ENCODE measurements at places on chromosomes 13 and 19. TPM values are rescaled to one million over a fixed set of nuclear protein-coding genes. Genes with fewer than 3 reads are reported as not detected.

FAAP24 gene
- 5.1 TPM for total RNA-seq

DNA sequence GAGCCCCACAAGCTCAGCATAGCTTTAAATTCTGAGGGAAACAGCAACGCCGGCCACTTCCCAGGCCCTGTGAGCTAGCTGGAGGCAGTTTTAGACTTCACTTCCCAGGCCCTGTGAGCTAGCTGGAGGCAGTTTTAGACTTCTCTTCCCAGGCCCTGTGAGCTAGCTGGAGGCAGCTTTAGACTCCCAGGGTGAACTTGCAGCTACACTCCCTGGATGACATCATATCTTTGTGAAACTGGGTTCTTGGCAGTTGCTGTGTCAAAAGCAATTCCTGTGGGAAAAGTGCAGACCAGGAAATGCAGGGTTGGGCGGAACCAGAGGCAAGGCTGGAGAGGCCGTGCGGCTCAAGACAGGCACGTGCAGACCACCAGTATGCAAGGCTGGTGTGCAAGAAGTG lies 12.7 kb downstream of the SOX1 start:
- DNase-seq = peak; percentile 9

OR10H1 gene
- not detected for total RNA-seq

ELANE gene
- not detected for total RNA-seq

DNA sequence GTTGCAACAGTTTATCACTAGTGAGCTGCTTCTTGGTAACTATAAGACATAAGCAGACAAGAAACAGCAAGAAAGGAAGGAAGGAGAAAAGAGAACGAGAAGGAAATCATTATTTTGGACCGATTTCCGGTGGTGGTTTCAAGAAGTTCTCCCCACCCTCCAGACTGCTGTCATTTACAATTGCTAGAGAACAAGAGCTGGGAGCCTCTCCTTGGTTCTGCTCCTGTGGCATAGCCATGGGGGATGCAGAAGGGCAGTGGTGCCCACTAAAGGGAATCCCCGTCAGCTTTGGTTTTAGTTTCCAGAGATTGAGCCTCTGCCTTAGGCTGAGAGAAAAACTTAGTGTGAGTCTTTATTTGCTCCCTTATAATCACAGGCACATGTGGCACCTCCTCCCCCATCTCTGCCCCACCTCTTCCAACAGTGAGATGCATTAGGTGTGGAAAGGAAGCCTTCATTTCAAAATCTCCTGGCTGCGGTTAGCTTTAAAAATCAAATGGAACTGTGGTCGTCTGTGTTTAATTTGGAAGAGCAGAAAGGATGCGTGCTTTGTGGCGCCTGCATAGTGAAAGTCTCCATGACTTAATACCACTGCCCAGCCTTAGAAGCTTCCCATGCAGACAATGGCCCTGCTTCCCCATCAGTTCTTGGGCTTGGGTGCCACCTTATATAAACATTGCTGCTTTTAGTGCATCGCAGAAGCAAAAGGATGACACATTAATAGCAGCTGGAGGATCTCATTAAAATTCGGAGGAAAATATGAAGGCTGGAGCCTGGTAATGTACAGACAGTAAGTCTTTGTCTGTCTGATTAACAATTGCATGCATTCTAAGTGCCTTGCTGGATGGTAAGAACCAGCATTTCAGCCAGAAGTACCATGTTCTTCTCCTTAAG lies 25.0 kb downstream of the LRCH1 start:
- no peak for DNase-seq

DNA sequence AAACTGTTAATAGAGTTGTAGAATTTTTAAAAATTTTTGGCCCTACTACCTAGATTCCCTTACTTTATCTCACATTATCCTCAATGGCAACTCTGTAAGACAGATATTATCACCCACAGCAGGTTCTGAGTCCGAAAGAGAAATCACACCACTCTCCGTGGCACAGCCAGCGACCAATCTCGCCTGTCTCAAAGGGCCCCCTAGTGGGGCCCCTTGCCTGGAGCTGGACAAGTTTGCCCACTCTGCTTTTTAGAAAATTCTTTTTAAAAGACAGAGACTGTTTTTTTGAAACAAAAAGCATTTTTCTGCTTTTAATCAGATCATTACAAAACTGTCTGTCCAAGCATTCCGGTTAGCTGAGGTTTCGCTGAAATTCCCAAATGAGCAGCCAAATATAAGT lies 21.7 kb downstream of the PHF11 start:
- no peak for DNase-seq

DNA sequence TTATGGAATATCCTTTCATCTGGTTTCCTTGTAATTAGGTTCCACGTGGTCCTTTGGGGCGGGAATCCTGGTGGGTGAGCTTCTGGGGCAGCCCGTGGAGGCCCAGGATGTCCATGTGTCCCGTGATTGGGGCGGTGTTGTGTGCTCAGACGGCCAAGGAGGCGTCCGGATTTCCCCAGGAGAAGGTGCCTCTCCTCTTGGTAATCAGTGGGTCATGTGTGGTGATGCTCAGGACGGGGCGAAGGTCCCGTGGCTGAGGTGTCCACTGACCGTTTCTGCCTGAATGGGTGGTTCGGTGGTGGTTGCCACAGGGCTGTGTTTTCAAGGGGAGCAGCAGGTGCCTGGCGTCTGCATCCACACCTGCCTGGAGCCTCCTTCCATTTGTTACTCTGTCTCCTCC lies 52.2 kb upstream of the F7 start:
- DNase-seq = no peak

KCTD4 gene
- 0.54 TPM for total RNA-seq

DNA sequence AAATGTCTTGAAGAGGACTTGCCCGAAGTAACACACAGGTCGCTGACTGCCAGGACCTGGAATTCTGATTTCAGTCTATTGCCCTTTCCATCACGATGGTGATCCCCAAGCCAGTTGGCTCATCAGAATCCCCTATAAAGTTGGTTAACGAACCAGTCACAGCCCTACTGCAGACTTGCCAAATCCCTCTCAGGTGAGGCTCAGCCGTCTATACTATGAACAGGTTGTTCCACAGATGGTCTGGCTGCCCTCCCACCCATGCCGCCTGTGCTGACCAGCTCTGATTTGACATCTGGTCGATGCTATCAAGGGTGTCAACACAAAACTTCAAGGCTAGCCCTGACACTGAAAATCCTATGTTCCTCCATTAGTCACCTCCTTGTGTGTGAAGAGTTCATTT lies 90.0 kb downstream of the RNASEH2B start:
- no peak for DNase-seq

NLRP13 gene
- total RNA-seq = not detected

B3GNT3 gene
- 0.40 TPM for total RNA-seq

GRCh38 chr19:11321191-11322126 lies 18.0 kb downstream of the RAB3D start:
- no peak for DNase-seq

DNA sequence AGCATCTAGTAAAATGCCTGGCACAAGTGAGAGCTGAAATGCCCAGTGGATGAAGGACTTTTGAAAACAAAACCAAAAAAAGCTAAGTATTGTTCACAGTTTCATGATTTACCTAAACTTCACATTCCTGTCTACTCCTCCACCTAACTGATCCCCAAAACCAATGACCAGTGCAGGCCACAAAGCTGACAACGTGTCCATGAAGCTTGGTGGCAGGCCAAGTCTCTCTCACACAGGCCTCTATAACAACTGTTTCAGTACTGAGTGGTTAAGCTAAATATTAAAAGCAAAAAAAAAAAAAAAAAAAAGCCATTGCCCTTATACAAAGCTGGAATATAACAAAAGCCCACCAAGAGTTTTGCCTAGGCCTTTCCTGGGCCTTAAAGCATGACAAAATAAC lies 36.4 kb downstream of the STK24 start:
- DNase-seq = no peak

GRCh38 chr19:13022859-13023636 lies 27.8 kb downstream of the NFIX start:
- peak; percentile 94 for DNase-seq

DNA sequence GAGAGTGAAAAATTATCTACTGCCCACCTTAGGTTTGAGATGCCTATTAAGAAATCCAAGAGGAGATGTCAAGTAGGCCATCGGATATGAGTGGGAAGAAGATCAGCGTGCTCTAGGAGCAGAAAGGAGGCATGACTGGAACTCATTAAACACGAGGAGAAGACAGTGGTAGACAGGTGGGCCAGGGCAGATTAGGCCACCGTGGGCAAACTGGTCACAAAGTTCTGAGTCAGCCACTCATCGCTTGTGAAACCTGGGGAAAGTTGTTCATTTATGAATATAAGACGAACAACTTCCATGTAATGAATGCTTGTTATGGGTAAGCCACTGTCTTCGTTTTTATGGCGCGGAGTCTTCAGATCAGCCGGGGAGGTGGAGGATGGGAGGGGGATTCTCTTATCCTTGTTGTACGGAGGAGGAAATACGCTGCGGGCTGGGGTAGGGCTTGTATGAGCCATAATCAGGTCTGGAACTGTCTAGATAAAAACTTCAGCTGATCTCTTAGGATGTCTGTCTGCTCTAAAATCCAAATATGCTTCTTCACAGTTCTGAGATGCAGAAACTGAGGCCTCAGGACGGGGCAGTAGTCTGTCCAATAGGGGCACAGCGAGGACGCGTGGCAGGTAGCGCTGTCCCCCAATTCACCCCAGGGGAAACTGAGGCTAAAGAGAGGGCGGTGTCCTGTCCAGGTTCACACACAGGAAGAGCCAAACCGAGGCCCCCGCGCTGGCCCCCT lies 1.1 kb upstream of the ZNF444 start:
- DNase-seq = no peak

GRCh38 chr13:43246382-43246781 lies 223.0 kb downstream of the DNAJC15 start:
- DNase-seq = no peak

DNA sequence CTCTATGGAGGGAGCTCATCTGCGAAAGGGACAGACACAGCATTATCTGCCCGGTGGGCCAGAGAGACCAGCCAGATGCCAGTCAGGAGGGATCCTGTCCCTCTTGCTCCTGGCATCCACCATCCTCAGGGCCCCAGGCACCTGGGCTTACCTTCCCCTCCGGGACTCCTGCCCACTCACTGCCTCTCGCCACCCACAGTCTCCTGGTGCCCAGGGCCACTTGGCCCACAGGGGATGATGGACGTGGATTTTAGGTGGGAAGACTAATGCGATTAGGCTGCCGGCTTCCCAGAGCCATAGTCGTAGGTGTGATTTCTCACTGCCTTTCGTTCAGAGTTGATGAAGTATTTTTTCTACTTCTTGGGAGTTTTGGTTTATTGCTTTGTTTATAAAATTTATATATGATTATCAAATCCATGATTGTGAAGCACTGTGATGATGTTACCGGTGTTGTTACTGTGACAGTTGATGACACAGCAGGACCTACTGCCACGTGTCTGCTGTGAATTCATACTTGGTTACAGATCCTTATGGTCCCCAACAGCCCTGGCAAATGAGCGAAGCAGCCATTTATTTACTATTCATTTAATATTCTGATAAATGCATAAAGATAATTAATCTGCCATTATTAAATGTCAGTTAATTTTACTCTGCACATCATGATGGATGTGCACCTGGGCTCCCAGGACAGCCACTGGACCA lies 14.5 kb upstream of the CHAMP1 start:
- DNase-seq = no peak

- peak; percentile 18 for DNase-seq
Observed at GRCh38 chr19:11736696-11737095, 2.0 kb downstream of the ZNF823 start.

DNA sequence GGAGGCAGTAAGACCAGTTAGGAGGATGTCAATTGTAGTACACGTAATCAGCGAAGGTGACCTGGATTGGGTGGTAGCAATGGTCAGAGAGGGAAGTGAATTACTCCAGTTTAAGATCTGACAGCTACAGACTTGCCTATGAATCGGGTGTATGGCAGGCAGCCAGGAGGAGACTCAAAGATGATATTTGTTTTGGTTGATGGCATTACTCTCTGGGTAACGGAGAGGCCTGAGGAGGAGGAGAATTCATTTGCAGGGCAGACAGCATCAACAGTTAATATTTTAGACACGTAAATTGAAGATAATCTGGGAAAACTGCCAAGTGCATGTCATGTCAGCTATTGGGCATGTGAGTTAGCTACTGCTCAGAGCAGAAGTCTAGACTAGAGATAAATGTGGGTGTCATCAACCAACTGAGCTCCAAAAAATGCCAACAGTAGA lies 109.2 kb downstream of the SGCG start:
- peak; percentile 30 for DNase-seq

CFD gene
- total RNA-seq = 0.88 TPM

- no peak for DNase-seq
Observed at GRCh38 chr13:109919715-109920375, 133.5 kb upstream of the IRS2 start.

DNA sequence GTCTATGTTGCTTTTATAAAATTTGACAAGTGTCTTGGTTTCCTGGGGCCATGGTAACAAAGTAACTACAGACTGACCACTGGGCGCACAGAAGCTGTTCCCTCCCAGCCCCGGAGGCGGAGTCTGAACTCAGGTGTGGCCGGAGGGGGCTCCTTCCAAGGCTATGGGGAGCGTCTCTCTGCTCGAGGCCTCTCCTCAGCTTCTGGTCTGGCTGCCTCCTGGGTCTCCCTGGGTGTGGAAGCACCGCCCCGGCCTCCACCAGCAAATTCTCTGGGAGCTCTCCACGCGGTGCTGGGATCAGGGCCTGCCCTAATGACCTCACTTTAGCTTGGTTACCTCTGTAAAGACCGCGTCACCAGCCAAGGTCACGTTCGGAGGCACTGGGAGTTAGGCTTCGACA lies 45.7 kb upstream of the F7 start:
- no peak for DNase-seq

- peak; percentile 43 for DNase-seq
Observed at GRCh38 chr19:47190167-47190727, 40.8 kb downstream of the BBC3 start.

- DNase-seq = peak; percentile 66
Observed at GRCh38 chr13:42405665-42406390, 133.9 kb downstream of the AKAP11 start.

CALR3 gene
- total RNA-seq = not detected

DNA sequence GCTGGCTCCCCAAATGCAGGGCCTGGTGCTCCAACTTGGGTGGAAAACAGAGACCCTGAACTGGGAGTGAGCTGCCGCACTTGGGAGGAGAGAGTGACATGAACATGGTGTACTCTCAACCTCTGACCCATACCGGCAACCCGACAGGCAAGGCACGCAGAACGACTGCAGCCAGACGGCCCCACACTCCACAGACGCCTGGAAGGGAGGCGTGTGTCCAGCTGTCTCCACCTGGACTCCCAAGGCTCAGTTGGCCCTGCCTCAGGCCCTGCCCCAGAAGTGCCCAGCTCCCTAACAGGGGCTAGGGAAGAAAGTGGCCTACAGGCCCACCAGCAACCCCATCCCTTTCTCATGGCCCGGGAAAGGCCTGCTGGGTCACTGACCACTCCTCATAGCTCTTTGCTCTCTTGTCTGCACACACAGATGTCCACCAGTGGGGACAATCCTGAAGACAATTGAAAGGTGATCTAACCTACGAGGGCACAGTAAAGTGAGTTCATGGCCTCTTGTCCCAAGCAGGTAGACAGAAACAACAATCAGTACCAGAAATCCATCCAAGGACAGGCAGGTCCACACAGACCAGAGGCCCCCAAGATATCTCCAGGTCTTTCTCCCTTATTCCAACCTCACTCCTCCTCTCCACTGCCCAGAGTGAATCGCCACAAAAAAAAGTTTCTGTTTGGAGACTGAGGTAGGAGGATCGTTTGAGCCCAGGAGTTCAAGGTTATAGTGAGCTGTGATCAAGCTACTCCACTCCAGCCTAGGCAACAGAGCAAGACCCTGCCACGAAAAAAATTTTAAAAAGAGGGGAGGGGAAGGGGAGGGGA lies 28.2 kb downstream of the ELL start:
- DNase-seq = no peak

Measured in MCF 10A (cell line).